ENCODE measurements at places on chromosomes 4 and X.

GRCh38 chrX:1465286-1466231 is 12.8 kb upstream of the ASMTL start:
- DNase-seq: no peak

GRCh38 chrX:152907084-152907651 is 9.3 kb downstream of the ZNF185 start:
- peak; percentile 49 for DNase-seq

DNA sequence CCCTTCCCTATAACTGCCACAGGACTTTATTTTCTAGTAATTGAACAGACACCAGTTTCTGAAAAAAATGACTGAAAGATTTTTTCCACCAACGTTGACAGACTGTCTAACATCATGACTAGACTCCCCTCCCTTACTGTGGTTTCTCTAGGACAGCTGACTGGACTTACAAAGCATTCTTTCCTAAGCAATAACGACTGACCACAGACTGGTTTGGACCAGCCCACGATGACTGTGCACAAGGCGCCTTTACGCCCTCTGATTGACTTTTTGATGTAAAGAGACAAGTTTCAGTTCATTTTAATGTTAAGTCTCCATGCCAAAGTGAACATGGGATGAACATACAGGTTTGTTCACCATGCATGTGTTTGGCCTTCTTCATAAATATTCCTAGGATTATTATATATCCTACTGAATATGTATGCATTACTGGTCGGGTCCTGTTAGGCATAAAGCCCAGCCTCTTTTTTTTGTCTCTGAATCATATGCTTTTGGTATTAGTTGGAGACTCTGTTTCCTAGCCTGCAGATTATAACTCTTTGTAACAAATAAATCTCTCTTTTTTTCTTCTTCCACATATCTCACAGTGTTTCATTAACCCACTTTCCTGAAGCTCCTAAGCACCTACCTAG is 50.5 kb upstream of the UGT2B4 start:
- peak; percentile 19 for DNase-seq

GRCh38 chr4:74446896-74447295 is 2.0 kb downstream of the AREG start:
- DNase-seq: no peak

- DNase-seq: no peak
Measured at GRCh38 chr4:158065603-158066002, 107.2 kb downstream of the GASK1B start.

- DNase-seq: peak; percentile 73
Measured at GRCh38 chr4:70559211-70559830, 32.7 kb upstream of the AMBN start.

GRCh38 chr4:139458999-139459398 is 5.1 kb downstream of the RAB33B start:
- peak; percentile 5 for DNase-seq
